CD4-positive, alpha-beta T cell treated with Interleukin-4 for 1 hour (primary cell): ENCODE measurements at places on chromosomes 7 and 10.
A peak's percentile ranks its signal among the peaks of the same experiment; 100 is the strongest.

DNA sequence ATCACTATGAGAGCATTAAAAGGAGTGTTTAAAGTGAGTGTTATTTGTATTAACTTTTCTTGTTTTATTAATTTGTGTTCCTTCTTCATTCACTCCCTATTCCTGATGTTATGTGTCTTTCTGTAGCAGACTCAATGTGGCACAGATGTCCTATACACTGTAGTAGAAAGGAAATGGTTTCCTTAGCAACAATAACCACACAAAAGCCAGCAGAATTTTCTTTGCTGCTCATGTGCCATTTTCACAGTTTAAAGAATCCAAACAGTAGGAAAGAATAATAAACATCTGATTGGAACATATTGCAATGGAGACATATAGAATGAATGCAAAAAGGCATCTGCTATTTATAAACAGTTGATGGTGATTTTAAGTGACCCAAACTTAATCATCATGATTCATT, 763.6 kb downstream of the PHTF2 start:
- DNase-seq: no peak

- no peak for DNase-seq
These were observed 30.3 kb downstream of the CCNJ start for GRCh38 chr10:96073722-96074121.

GRCh38 chr7:105830405-105831301, 45.7 kb downstream of the ATXN7L1 start:
- no peak for DNase-seq

DNA sequence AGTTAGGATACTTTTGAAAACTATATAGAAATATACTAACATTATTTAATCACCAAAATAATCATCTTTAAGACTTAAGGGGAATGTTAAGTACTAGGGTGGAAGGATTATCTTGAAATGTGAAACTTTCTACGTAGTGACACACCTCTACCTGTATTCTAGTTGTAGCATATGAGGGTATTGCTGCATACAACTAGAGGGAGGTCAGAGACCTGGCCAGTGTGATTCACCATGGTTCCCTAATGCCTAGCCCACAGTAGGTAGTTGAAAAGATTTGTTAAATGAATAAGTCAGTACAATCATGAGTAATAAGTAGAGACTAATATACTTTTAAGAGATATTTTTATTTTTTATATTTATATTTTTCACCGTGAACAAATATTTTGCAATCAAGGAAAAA, 84.1 kb upstream of the RPA3 start:
- no peak for DNase-seq

- no peak for DNase-seq
These were observed 19.8 kb upstream of the BMPER start for GRCh38 chr7:33885290-33886148.

- no peak for DNase-seq
These were observed 16.7 kb downstream of the RET start for GRCh38 chr10:43093423-43094076.

- DNase-seq: no peak
These were observed 39.4 kb upstream of the CHCHD3 start for GRCh38 chr7:133121175-133121844.

- no peak for DNase-seq
These were observed 146.4 kb upstream of the LYZL2 start for GRCh38 chr10:30775779-30776591.

DNA sequence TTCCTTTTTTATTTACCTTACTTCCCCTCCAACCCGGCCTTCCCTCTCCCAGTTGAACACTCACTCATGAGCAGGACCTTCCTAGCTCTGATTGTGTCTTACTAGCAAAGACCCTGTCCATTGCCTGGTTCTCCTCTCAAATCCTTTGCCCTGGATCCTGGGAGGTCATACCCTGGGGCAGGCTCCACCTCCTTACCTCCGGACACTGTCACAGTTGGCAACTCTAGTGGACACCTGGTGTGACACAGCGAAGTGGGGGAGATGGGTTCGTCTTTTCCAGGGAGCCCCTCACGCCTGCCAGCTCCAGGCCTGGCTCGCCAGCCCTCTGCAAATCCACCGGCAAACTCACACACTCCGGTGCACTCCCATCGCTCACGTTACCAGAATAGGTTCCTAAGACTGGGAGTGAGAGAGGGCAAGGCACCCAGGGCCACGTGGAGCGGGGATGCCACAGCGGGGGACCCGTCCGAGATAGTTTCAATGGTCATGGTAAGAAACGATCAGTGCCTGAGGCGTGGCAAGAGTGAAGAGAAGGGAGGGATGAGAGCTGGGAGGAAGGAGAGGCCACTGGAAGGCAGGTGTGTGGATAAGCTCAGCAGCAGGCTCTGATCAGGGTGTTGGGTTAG, 30.9 kb upstream of the TMEM72 start:
- DNase-seq: no peak

GRCh38 chr7:27739301-27739908, 557 bp upstream of the TAX1BP1 start:
- peak; percentile 8 for DNase-seq

DNA sequence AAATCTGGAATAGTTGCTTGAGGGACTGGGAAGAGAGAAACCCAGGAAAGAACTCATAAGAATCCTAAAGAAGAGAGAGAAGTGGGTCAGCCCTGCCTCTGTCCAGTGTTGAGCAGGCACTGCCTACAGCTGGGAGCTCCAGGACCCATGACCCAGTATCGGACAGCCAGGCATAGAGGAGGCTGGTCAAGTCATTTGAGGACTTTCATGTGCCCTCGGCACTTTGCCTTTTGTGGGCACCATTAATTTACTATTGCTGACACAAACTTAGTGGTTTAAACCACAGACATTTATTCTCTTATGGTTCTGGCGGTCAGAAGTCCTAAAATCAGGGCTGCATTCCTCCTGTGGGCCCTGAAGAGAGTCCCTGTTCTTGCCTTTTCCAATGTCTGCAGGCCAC, 60.3 kb downstream of the CPXM2 start:
- no peak for DNase-seq

DNA sequence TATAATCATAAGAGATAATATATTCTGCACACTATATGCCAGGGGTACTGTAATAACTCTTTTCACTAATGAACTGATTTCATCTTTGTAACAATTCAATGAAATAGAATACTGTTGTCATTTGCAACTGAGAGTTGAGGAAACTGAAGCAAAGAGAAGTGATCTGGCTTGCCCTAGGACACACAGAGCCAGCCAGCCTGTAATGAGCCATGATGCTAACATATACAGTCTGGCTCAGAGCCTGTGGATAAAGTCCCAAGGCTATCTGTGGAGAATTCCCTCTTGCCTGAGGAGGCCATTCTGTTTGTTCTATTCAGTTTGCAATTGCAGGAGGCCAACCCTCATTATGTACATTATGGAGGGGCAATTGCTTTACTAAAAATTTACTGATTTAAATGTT, 241.3 kb downstream of the CXCL12 start:
- DNase-seq: no peak

- no peak for DNase-seq
These were observed 94.9 kb upstream of the MKI67 start for GRCh38 chr10:128221117-128221516.

GRCh38 chr10:131857156-131858117, 43.4 kb upstream of the PPP2R2D start:
- DNase-seq: no peak

- no peak for DNase-seq
These were observed 56.1 kb downstream of the ZRANB1 start for GRCh38 chr10:124997771-124998623.

DNA sequence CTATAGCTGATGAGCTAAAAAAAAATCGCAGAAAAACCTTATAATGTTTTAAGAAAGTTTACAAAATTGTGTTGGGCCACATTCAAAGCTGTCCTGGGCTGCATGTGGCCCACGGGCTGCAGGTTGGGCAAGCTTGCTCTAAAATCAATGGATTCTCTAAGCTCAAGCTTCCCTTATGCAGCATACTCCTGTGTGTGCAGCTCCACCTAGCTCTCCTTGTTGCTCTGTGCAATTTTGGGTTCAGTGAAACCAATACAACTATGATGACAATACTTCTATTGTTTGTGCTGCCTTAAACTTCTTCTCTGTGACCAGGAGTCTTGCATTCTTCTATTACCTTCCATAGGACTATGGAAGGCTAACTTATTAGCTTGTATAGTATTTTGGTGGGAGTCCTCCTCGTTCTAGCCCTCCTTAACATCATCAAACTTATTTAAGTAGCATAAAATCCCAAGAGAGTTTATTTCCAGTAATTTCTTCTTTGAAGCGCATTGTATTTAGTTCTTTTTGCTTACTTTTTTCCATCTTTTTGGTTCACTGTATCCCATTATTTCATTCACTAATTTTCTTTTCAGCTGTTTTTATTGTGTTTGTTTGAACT, 170.9 kb upstream of the SMIM30 start:
- DNase-seq: no peak

DNA sequence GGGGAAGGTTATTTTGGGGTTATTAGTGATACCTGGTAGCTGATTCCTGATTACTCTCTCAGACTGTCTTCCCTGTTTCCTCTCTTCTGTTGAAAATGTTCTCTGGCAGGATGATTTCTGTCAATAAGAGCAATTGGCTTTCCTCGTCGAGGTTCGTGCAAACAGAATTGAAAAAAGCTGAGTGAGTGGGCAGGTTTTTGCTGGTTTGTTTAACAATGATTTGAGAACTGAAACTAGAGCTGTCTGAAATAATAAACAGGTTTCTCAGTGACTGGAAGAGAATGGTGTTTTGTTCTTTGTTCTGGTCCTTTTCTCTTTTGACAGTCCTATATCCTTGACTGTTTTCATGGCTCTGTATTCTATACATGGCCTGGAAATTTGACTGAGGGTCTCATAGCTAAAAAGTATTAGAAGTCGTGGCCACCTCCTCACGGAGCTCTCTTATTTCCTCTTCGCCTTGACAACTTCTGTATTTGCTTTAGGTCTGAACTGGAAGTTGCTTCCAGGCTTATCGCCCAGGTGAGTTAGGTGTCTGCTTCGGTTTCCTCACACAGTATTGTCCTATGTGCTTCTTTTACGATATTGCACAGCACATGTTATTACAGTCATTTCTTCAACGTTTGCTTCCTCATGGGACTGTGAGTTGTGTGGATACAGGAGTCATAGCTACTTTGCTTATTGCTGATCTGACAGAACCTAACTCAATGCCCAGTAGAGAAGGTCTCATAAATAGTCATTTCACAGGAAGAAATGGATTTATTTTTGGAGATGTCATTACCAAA, 403.6 kb downstream of the NRG3 start:
- DNase-seq: no peak

DNA sequence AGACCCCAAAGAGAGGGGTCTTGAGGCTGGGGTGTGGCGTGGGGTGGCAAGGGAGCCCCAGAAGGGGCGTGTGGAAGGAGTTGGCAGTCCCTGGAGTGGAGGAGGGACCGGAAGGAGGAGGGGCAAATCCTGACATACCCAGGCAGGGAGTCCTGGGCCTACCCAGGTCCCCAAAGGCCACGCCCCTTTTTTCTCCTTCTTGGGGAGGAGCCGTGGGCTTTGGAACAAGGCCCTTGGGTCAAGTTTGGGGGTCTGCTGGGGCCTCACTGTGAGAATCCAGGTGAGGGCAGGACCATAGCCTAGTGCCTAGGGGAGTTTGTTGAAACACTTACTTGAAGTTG, 1.2 kb upstream of the SMARCD3 start:
- no peak for DNase-seq

DNA sequence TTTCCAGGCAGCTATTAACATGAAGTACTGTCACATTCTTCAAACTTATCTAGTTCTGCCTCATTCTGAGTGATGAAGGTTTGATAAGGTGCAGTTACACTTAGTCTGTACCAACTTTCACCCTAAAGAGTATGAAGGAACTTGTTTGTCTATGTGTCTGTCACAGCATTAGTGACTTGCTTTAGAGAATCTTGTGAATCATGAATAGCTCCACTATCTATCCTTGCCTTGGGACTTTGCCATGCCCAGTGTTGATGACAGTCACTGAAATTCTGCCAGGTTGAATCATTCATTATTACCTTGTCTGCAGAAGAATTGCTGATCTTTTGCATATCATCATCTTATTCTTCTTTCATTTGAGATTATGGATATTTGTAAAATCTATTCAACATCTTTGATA, 50.9 kb upstream of the A1CF start:
- no peak for DNase-seq

- DNase-seq: no peak
These were observed 448.6 kb upstream of the NRP1 start for GRCh38 chr10:33783078-33783477.

GRCh38 chr10:127576051-127576450, 26.9 kb downstream of the NPS start:
- DNase-seq: no peak

- DNase-seq: no peak
These were observed 114.0 kb downstream of the BBS9 start for GRCh38 chr7:33243319-33243881.

GRCh38 chr10:53255661-53256205, 483.1 kb upstream of the MBL2 start:
- DNase-seq: no peak

GRCh38 chr7:22363756-22364422, 6.9 kb upstream of the RAPGEF5 start:
- DNase-seq: no peak

DNA sequence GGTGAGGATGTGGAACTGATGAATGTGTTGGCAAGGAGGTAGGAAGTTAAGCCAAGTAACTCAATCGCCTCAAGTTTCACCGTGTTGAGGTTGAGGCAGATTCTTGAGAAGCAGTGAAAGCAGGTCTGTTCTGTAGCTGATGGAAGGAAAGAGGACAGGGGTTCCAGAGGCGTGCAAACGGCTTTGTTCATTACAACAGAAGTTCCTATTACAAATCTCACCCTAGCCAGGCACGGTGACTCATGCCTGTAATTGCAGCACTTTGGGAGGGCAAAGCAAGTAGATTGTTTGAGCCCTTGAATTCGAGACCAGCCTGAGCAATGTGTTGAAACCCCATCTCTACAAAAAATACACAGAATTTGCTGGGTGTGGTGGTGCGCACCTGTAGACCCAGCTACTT, 36.9 kb upstream of the PTF1A start:
- DNase-seq: no peak

GRCh38 chr10:125521721-125522680, 161.0 kb downstream of the TEX36 start:
- no peak for DNase-seq

GRCh38 chr10:47190802-47191450, 109.1 kb upstream of the GDF10 start:
- DNase-seq: no peak

- peak; percentile 27 for DNase-seq
These were observed 54.4 kb downstream of the MCMBP start for GRCh38 chr10:119817991-119818888.
